ENCODE measurements at places on chromosomes 4 and X.
A peak's percentile ranks its signal among the peaks of the same experiment; 100 is the strongest.

DNA sequence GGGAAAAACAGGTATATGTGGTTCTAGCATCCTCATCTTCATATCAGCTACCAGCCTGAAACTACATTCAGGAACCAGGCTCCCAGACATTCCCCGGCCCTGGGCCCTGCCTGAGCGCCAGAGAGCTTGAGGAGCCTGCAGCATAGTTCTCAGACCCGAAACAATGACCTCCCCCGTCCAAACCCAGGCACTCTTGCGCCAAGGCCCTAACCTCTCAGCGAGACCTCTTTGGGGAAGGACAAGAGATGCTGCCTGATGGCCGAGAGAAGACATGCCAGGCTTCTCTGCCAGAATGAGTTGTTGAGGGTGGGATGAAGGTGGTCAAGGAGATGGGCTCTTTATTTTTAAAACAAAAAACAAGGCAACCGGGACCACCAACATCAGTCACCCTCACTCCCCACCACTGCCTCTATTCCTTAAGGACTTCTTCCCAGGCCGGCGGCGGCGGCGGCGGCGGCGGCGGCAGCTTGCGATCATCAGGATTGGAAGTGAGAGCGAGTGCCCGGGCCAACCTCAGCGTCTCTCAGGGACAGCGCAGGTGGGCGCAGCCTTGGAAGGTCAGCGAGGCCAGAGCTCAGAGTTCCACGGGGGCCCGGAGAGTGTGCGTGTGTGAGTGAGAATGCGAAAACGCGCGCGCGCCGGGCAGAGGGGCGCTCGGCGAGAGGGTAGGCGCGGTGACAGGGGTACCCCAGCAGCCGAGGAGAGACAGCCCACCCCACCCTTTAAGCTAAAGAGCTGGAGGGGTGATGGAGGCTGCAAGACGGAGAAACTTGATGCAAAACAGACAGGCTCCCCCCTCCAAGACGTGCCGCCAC, 601 bp downstream of the INPP4B start:
- no peak for DNase-seq

- DNase-seq, result no peak
Observed at GRCh38 chrX:29434939-29435338, 780.4 kb upstream of the MAGEB2 start.

GRCh38 chr4:114561590-114561989, 37.0 kb upstream of the UGT8 start:
- DNase-seq, result no peak

DNA sequence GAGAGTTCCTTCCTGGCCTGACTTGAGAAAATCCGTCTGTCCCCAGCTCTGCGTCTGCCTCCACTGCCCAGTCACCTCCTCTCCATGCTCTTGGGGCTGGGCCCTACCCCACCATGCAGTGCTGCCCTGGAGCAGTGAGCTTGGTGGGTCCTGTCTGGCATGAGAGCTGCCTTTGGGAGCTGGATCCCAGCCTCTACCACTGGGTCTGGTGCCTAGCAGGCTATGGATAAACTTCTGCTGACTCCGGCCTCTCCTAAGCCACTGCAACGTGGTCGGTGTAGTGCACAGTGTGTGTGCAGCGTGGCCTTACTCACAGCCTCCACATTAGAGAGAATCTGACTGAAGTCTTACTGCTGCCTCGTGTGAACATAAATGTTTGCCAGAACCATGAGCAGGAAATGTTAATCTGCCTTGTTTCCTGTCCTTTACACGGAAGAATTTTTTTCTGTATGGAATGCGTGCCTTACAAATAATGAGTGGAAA, 47.6 kb downstream of the HTT start:
- DNase-seq, result peak; percentile 81

- no peak for DNase-seq
Observed at GRCh38 chrX:12898073-12898472, 8.3 kb upstream of the TLR8 start.

DNA sequence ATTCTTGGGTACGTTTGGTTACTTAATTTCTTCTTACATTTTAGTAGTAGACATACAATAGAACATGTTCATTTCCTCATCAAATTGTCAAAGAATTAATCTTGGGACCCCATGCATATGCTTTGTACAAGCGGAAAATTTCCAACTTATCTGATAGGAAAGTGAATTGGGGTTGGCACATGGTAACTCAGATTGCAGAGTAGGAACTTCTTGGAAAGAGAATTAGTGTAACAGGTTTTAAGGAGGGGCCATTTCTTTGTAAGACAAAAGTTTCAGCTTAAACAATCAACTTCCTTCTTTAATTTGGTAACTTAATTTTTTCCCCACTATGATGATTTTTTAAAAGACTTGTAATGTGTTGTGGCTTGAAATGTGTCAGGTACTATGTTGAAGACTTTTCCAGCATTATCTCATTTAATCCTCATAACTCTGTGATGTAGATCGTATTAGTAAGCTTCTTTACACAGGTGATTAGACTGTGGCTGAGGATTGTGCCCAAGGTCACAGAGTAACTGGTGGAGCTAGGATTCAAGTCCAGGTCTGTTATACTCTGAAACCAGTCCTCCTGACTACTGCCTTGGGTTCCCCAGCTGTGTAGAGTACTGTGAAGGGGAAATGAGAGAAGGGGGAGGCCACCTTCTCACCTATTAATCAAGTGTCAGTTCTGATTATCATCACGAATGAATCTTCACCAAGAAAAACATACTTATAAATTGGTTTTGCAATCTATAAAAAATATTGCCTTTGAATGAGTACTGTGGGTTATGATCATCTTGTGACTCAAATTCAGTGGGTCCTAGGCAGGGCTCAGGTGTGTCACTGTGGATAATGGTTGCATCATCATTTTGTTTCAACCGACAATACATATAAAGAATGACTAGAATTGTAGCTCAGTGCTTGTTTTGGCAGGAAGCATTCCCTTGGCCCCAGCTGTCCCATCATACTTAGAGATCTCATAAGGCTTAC, 4.3 kb downstream of the GK start:
- peak; percentile 69 for DNase-seq

DNA sequence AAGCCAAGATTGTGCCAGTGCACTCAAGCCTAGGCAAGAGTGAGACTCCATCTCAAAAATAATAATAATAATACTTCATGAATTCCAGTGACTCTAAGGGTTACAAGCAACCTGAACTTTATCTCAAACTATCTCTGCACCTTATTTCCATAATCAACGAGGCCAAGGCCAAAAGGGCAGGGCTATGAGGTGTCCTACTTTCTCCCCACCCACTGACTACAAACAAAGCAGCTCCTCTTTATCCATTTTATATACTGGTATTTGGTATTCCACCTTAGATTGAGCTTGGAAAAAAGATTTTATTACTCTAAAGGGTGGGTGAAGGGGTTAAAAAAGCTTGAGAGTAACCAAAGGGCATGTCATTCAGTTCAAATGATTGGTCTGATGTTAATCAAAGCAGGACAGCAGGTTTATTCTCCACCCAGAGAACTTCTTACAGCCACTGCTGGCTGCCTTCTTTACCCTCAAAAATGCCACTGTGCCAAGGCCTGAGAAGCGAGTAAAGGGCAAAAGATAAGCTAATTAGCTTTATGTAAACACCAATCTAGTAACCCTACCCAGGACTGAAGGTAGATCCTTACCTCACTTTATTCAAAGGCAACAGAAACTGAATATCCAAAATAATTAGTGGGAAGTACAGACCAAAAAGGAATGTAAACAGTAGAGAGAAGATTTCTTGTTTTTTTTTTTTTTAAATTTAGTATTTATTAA, 28.2 kb downstream of the APOO start:
- DNase-seq, result no peak

DNA sequence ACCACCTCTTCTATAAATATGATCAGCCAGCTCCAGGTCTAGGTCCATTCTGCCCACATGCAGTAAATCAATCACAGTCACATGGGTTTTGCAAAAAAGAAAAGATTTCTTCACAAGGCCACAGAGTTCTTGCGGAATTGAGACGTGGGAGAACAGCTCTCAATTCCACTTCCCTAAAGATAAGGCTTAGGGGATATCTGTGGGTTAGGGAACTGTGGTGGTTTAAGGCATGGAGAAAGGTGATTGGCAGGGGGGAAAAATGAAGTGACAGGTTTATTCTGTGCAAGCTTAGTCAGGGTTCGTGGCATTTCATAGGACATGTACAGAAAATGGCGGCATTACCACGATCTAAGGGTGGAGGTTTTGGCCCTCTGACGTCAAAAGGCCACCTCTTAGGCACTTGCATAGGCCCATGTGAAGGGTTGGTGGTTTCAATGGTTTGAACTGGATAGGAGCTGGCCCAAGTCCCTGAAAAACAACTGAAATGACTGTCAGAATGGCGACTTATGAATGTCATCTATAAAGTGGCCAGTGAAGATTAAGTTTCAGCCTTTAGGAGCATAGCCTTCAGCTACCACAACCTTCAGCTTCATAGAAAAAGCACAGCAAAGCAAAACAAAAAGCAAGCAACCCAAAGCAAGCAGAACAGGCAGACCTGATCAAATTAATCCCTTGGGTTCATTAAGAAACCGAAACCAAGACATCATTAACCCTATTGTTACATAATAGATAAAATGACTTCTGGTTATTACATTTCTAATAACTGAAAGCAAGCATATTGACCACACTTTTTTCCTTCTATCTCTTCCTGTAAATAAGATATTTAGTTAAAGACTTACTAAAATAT, 289.8 kb upstream of the SFRP2 start:
- no peak for DNase-seq

Data from IMR-90 (cell line).